ENCODE measurements at places on chromosomes 16 and 17. TPM values are rescaled to one million over a fixed set of nuclear protein-coding genes. Genes with fewer than 3 reads are reported as not detected.

DNA sequence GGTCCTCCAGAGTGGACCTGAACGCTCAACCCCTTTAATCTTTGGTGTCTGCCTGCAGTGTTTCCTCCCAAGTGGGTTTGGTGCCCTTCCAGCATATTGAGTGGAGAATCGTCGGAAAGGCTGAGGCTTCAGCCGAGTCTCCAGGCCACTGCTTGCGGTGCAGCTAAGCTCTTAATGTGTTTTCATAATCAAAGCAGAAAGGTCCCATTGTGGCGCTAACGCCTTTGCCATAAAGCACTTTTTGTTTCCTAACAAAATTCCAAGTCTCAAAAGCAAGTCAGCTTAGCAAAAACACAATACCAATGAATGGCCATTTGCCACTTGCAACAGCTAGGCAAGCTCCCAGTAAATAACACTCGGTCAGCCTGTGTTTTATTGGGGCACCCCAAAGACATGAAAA, 57.6 kb downstream of the KSR1 start:
- no peak for DNase-seq

Gene CCL15
- total RNA-seq, result not detected

- DNase-seq, result no peak
These were observed 147.9 kb downstream of the HS3ST3B1 start for GRCh38 chr17:14448818-14449217.

GRCh38 chr16:82738699-82739098, 111.9 kb downstream of the CDH13 start:
- DNase-seq, result no peak

DNA sequence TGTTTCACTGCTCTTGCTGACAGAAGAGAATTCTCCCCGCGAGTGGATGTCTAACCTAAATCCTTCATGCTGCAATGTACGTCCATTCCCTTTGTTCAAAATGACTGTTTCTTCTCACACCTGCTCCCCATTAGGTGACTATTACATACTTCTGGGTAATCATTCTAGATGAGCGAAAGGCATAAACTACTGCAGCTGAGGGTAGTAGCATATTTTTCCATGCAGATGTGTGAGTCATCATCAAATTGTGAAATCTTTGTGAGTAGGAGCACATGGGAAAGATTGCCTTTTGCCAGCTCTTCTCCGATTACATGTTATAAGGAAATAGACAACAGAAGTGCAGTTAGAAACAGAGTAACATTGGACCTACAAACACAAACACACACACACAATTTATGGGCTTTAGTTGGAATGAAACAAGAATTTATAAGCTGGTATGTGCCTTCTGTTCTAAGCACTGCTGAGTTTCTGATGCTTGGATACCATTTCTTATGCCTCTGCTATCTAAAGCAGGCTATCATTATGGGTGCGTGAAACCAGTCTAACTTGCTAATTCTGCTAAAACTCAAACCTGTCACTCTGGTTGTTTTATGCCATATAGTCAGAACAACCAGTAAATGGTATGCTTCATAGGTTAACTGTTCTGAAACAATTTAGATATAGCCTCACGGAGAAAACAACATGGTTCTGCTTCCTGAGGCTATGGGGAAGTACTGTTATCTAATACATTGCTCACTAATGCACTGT, 346.9 kb upstream of the PSMD7 start:
- no peak for DNase-seq

GRCh38 chr17:55394357-55395021, 27.1 kb downstream of the MMD start:
- DNase-seq, result no peak

- no peak for DNase-seq
These were observed 6.4 kb downstream of the PRKCB start for GRCh38 chr16:23842137-23842600.

DNA sequence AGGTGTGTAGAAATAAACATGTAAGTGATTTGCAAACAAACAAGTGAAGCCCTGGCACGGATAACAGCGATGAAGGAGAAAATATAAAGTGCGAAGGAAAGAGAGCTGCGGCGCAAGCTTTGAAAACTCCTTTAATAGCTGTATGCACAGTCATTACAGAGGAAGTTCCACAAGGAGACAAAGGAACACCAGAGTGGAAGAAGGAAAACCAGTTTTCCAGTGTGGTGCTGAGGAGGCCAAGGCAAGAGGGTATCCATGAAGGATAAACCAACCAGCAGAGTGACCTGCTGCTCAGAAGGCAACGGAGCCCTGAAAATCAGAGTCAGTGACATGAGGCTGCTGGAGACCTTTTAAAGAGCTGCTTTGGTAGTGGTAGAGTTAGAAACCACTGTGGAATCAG, 24.4 kb downstream of the METTL16 start:
- no peak for DNase-seq

All from pulmonary artery endothelial cell (primary cell).